ENCODE measurements at places on chromosomes 16 and 17.

DNA sequence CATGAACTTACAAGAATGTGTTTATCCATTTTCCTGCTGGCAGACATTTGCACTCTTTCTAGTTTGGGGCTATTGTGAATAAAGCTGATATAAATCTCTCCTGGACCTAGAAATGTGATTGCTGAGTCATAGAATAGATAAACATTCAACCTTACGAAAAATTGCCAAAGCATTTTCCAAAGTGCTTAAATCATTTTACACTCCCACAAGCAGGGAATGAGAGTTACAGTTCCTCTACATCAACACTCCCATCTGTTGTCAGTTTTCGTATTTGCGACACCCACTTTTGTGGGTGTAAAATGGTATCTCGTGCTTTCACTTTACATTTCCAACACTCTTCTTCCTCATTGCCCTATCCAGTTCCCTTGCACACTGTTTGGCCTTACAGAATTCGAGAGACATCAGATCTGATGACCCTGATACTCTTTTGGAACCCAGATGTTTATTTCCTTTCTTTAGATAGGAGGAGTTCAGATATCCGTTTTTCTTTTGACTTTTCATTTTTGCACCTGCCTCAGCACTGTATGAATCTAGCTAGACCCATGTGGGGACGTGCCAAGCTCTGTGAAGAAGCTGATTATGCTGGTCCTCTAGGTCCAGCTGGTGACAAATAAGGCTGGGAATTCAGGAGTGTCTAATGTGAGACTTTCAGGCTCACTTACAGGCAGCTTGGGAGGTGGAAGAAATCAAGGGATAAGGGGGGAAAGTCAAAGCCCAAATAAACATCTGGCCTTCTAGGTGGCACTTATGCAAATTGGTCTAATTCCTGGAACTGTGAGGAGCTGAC is 14.0 kb downstream of the SOX9 start:
- peak; percentile 32 for DNase-seq

DNA sequence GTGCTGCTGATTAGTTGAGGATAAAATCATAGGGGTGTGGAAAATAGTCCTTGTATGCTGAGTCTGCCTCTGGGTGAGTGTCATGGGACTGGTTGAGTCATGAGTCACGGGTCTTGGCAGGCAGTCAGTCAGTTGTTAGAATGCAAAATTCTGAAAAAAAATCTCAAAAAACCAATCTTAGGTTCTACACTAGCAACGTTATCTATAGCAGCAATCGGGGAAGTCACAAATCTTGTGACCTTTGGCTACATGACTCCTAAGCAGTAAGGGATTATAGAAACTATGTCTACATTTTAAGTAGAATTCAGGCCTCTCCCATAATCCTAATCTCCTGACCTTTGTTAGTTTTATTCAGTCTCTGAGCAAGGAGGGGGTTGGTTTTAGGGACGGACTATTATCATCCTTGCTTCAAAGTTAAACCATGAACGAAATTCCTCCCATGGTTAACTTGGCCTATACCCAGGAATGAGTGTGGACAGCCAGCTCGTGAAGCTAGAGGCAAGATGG is 18.0 kb upstream of the PMFBP1 start:
- DNase-seq = no peak

- DNase-seq = peak; percentile 35
Observed at GRCh38 chr16:85553436-85554113, 59.5 kb upstream of the GSE1 start.

DNA sequence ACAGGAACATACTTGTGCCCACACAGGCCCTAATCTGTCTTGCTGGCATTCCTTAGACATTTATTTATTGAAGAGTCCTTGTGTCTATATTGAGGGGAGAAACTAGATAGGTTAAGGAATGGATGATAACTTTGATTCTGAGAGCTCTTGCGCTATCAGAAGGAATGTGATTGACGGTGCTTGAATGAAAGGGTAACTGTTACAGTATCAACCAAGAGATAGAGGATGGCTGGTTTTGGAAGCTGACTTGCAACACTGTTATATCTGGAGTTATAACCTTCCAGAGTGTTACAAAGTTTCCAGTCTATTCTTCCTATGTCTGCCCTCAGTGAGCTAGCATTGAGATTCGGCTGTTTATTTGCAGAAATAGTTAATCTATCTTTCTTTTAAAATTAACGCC is 36.5 kb downstream of the PRKCA start:
- DNase-seq = no peak

- DNase-seq = no peak
Observed at GRCh38 chr16:62545039-62545438, 508.8 kb upstream of the CDH8 start.

- no peak for DNase-seq
Observed at GRCh38 chr16:75572864-75573542, 6.8 kb downstream of the GABARAPL2 start.

DNA sequence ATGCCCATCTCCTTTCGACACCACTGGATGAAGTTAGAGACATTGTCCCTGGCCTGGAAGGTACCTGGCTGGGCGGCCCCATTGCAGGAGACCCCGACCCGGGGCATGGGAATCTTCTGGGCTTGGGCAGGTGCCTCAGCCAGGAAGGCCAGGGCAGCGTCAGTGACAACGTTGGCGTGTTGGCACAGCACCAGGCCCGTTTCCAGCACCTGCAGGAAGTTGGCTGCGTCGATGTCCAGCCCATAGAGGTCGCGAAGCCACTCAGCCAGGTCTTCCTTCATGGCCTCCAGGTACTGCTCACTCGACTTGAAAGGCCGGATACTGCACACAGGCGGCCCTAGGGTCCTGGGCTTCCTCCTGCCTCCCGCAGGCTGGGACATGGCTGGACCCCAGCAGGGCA is 568 bp downstream of the GAS2L2 start:
- no peak for DNase-seq

GRCh38 chr16:4133897-4134372 is 17.7 kb upstream of the ADCY9 start:
- DNase-seq = no peak

GRCh38 chr17:11840831-11841230 is 156.4 kb downstream of the ZNF18 start:
- no peak for DNase-seq

GRCh38 chr16:67254801-67255552 is 6.2 kb downstream of the SLC9A5 start:
- DNase-seq = no peak

GRCh38 chr17:78342449-78343186 is 17.3 kb downstream of the SOCS3 start:
- DNase-seq = no peak

DNA sequence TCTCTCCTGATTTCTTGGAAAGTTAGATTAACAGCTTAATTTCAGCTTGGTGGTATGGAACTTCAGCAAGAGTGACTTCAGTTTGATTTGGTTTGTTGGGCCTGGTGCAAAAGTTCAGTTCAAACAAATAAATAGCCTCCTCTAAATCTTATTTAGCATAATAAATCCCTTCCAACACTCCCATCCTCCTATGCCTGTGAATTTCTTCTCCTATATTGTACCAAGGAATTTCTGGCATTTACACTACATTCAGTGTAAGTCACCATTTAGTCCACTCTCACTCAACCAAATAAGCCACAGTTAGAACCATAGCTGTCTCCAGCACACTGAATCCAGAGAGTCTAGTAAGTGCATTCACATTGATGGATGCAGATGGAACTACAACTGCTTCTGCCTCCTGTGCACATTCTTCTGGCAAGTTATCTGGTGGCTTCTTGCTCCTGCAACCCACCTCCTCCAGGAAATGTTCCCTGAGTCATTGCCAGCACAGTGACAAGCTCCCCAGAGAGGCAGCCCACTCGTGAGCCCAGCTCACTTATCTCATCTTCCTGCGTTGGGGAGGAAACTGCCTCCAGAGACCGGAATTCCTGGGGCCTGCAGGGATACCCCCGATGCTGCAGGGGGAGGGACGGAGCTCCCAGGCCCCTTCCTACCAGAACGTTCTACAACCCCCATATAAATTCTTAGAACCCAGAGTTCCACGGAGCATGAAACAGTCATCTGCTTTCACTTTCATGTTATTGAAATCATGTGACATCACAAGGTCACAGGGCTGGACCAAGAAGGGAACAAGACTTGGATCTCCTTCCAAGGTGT is 318.3 kb downstream of the PHKB start:
- DNase-seq = peak; percentile 47

GRCh38 chr16:88750854-88751253 is 34.2 kb downstream of the PIEZO1 start:
- no peak for DNase-seq

GRCh38 chr17:60959696-60960095 is 282.0 kb downstream of the BCAS3 start:
- DNase-seq = no peak

DNA sequence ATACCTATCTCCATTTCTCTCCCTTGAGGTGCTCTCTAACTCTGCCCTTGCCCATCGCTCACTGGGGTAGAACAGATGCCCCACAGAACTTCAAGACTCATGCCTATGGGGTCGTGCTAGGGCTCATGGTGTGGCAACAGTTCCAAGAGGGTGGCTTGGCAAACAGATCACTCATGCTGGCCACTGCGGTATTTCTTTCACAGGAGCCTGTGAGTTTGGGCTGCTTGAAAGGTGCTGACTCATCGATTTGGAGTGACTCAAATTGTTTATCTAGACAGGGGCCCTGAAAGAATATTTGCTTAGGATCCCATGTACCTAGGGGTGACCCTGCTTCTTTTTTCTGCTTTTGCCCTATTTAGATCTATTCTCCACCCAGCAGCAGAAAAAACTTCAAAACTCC is 69.9 kb downstream of the IRX5 start:
- no peak for DNase-seq

GRCh38 chr17:81083125-81083765 is 48.3 kb downstream of the BAIAP2 start:
- no peak for DNase-seq

- no peak for DNase-seq
Observed at GRCh38 chr16:68756239-68756915, 19.3 kb downstream of the CDH1 start.

GRCh38 chr17:2500446-2500845 is 11.2 kb downstream of the METTL16 start:
- DNase-seq = no peak

DNA sequence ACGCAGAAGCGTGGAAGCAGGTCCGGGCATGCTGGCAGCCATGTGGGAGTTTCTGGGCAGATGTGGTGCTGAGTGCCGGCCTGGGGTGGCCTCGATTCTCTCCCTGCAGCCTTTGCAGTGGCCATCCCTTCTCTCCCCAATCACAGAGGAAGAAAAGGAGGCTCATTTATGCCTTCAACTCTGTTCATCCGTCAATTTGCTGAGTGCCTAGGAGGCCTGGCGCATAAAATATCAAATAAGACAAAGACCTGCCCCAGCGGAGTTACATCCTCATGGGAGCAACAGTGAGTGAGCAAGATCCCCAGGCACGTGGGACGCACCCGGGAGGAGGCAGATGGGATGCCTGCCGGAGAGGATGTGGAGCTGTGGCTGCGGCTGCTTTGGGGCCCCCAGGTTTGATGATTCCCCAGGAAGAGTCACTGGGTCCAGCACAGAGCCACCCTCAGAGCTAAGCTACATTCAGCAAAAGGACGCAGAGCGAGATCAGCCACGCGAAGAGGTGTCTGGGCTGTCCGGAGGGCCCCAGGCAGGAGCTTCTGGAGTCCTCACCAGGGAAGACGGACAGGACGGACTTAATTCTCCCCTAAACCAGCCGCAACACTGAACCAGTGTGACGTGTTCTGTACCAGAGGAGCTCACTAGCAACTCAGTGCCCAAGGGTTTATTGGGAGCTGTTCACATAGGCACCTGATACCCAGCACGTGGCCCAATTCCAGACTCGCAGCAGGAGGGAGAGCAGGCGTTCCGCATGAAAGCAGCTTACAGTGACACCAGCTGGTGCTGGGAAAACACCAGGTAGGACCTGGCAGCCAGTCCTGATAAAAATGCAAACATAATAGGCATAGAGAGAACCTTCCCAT is 11.3 kb downstream of the CA5A start:
- no peak for DNase-seq

GRCh38 chr17:9865586-9865985 is 39.5 kb downstream of the RCVRN start:
- DNase-seq = no peak

- DNase-seq = no peak
Observed at GRCh38 chr17:71413935-71414334, 706.9 kb upstream of the SOX9 start.

GRCh38 chr17:33964344-33964979 is 290.6 kb upstream of the CCL2 start:
- DNase-seq = peak; percentile 28

GRCh38 chr17:42852351-42852750 is 1.4 kb downstream of the AOC3 start:
- no peak for DNase-seq

DNA sequence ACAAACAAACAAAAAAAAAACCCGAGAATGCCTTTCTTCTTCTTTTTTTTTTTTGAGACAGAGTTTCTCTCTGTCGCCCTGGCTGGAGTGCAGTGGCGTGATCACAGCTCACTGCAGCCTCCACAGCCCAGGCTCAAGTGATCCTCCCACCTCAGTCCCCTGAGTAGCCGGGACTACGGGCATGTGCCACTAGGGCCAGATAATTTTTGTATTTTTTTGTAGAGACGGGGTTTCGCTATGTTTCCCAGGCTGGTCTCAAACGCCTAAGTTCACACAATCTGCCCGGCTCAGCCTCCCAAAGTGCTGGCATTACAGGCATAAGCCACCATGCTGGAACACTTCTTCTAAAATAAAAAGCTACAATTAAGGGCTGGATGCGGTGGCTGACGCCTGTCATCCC is 17.0 kb upstream of the WDR45B start:
- DNase-seq = no peak

DNA sequence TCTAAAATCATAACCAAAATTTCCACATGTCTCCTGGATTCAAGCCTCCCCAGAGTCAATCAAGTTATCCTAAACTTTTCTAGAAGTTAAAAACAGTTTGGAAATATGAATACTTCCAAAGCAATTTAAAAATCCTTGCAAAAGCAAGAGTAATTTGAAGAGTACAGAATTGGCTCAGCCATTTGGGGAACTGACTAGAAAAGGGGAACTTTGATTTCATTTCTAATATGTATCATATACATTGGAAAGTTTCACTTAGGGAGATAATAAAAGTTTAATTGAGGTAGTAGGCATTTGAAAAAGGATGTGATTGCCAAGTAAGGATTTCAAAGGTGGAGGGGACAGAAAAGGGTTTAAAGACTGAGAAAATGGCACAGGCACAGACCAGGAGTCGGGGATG is 9.0 kb upstream of the SLFN12L start:
- DNase-seq = no peak

DNA sequence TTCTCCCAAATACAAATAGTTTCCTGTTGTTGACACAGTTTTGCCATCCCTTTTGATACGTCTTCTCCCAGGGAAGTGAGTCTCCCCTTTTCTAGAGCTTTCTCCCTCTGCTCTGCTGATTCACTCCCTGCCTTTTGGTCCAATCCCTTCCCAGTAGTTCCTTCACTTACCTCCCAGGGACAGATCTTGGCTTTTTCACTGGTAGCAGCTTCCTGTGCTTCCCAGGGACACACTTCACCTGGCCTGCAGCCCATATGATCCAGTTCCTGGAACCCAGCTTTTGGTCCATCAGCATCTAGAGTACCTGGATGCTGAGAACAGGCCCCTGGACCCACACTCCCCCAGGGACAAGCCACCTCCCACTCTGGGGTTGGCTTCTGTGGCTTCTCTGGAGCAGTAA is 15.8 kb downstream of the GPR179 start:
- no peak for DNase-seq

- no peak for DNase-seq
Observed at GRCh38 chr16:75861311-75862097, 135.2 kb upstream of the CPHXL start.
